ENCODE measurements at places on chromosomes 6 and 20.

- DNase-seq, result no peak
These were observed 15.8 kb downstream of the MAN1A1 start for GRCh38 chr6:119333707-119334295.

DNA sequence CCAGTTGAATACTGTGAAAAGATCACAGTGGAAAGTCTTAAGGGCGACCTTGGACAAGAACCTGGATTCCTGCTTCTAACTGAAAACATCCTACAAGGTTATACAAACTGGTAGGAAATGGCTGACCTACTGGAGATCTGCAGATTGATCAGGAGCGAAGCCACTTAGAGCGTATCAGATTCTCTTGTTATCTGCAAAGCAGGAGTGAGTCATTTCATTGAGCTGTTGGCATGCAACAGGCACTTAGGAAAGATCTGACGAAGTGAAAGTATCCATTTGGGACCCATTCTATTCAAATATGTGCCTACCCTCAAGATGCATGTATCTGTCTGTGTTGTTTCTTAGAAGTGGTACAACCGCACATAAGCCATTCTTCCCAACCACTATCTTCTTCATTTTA is 131.2 kb upstream of the RIN2 start:
- DNase-seq, result no peak

GRCh38 chr6:142420802-142421201 is 119.0 kb downstream of the ADGRG6 start:
- no peak for DNase-seq

DNA sequence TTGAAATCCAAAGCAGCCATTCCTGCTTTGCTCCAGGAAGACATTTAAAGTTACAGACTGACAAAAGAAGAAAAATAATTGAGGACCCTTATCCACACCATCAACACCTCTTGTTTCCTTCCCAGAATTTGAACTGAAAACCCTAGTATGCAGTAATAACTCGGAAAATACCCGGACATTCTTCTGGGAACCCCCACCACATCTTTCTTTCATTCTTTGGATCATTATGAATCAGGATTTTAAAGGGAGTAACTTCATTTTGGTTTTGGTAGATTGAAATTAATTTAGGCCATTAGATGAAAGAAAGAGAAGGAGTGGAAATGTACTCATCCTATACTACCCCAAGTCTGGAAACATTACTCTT is 213.8 kb upstream of the MARCKS start:
- no peak for DNase-seq

DNA sequence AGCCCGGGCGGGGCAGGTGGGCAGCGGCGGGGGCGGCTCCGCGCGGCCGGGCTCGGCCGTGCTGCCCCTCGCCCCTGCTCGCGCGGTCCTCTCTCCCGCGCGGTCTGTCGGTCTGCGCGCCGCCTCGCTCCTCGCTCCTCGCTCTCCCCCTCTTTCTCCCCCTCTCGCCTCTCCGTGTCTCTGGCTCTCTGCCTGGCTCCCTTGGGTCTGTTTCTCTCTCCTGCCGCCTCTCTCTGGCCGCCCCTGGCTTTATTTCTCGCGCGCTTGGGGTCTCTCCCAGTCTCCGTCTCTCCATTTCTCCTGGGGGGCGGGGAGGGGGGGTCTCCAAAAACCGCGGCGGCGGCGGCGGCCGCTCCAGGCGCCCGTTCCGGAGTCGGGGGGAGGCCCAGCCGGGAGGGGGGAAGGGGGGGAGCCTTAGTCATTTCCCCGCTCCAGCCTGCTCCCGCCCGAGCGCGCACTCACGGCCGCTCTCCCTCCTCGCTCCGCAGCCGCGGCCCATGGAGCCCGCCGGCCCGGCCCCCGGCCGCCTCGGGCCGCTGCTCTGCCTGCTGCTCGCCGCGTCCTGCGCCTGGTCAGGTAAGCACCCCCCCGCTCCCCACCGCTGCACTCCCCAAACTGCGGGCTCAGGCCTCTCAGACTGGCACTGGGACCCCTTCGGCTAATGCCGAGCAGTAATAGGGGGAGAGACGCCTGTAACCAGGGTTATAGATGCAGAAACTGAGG is at the start of gene SIRPA:
Gene SIRPA (plus strand): TSS at position 457 of the 723 bp plus-strand sequence. CDS start 41 bp downstream, at position 498.
- peak; percentile 23 for DNase-seq

- no peak for DNase-seq
These were observed 43.3 kb upstream of the MRPS10 start for GRCh38 chr6:42260972-42261371.

- no peak for DNase-seq
These were observed 129.5 kb upstream of the GGTLC1 start for GRCh38 chr20:24118034-24118433.

DNA sequence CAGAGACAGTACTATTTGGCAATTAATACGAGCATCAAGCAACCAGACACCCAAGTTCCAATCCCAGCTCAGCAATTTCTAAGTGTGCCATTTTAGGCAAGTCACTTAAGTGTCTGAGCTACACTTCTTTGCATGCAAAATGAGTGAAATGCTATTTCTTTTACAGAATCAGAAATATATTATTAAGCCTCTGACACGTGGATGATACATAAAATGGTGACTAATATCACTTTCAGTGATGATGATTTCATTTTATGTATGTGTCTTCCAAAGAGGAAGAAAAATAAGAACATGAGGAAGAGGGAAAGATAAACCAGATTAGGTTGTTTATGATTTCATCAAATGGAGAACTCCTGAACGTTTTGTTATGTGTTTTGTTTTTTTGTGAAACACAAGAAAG is 158.6 kb downstream of the TSHZ2 start:
- no peak for DNase-seq

DNA sequence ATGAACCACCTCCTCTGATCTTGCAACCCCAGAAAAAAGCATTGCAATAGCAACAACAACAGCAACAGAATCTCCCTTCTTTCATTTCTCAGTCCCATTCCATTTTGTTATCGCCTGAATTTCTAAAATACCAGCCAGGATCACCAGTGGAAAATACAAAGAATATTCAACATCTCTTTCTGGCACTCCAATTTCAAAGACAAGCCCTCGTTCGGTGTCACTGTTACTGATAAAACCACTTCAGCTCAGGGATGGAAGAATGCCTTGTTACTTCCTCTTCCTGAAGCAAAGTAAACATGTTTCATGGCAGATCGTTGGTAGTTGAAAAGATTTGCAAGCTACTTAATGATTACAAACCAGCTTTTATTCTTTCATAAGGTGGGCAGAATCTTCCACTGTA is 94.0 kb upstream of the SPTLC3 start:
- DNase-seq, result no peak

DNA sequence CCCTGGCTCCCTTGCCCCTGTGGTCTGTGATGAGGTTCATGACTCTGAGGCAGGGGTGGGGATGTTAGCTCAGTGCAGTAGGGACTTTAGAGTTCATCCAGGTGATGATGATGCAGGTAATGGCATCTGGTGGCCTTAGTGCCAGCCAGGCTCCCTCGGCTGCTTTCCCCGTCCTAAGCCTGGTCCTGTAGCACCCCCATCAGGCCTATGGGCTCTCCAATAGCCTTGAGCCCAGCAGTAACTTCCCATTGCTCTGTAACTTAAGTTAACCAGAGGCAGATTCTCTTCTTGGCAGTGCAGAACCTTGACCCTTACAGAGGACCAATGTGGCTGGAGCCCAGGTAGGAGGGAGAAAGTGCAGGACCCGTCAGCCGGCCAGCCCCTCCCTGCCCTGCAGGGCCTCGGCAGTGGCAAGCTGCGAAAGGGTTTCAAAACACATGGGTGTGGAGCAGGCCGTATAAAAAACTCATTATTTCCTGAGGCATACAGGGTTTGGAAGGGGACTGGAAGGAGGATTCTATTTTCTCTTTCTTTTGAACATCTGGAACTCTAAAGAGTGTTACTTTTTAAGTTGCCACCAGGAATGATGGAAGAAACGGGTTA is 406.9 kb downstream of the CDH26 start:
- peak; percentile 12 for DNase-seq

GRCh38 chr20:61902221-61902869 is 163.3 kb downstream of the TAF4 start:
- no peak for DNase-seq

- DNase-seq, result no peak
These were observed 173.4 kb downstream of the MRPL14 start for GRCh38 chr6:43953794-43954310.

- peak; percentile 14 for DNase-seq
These were observed 53.3 kb downstream of the SYNDIG1 start for GRCh38 chr20:24522452-24523330.

DNA sequence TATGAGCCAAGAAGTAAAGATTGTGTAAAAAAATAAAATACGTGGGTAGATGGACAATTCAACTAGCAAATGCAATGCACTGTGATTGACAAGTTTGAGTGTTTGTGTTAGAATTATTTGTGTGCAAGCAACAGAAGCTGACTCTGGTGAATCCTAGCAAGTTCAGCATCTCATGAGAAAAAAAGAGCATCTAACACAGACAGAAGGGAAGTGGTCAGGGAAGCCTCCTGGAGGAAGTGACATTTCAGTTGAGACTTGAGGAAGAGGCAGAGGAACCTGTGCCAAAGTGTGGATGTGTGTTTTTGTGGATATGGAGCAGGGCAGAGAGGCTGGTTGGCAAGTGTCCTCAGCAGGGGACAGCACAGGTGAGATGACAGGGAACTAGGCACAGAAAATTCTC is 248.7 kb downstream of the ZNF217 start:
- no peak for DNase-seq

DNA sequence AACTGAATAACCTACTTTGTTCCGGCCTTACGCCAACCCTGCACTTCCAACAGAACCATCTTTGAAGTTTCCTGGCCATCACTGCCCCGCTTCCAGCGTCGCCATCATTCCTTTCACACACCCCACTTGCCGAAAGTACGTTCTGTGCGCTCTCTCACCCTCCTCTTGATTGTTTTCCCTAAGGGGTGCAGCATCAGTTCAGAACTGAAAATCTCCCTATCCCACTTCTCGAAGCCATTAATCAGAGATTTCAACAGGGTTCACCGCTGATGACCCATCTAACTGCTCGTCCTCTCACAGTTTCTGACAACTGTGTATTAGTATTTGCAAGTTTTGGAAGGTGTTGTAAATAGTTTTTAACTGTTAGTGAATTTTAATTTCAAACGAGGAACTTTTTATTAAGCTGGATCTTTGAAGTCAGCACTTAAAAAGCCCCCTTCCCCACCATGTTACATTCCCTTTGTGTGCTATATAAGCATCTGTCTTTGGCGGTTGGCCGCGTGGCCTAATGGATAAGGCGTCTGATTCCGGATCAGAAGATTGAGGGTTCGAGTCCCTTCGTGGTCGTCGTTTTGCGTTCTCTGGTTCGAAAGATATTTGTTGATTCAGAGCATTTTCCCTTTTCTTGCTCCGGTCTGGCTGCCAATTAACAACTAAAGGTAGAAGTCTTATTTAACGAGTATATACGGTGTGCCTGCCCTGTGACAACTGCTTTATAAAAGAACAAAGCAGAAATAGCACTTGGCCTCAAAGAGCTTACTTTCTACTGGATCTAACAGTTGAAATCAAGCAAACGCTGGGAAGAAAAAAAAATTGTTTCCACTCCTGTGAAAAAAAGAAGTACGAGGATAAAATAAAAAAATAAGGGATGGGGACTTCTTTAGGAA is 42.6 kb downstream of the TRIM27 start:
- peak; percentile 70 for DNase-seq

- no peak for DNase-seq
These were observed 213.2 kb upstream of the MANEA start for GRCh38 chr6:95364016-95364604.

DNA sequence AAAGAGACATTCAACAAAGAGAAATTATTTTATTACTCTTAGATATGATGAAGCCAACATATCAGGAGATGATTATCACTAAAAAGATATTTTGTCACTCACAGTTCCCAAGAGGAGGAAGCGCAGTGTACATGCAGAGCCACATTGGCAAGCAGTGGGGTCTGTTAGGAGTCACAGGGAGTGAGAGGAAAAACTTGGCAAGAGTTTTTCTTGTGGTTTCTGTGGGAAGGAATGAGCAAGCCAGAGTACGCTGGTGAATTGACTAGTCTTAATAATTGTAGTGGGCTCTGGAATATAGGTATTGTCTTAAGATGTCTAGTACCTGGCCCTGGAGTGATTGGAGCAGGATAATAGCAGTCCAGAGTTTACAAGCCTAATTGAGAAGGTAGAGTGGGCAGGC is 1095.2 kb downstream of the GRIK2 start:
- peak; percentile 82 for DNase-seq

DNA sequence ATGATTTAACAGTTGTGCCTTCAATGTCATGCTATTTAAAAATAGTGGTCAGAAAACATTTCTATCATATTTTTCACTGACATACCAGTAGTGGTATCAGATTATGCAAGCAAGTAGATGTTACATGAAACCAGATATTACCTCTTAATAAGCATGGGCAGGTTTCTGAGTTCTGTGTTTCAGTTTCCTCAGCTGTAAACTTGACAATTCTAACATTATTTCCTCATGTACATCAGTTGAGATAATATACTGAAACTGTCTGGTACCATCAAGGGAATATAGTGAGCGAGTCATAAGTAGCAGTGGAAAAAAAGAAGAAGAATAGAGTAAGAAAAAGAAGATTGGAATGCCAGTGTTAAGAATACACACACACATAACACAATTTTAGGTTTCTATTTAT is 477.9 kb upstream of the MANEA start:
- DNase-seq, result no peak

- no peak for DNase-seq
These were observed 63.5 kb upstream of the VSTM2L start for GRCh38 chr20:37839432-37839827.

DNA sequence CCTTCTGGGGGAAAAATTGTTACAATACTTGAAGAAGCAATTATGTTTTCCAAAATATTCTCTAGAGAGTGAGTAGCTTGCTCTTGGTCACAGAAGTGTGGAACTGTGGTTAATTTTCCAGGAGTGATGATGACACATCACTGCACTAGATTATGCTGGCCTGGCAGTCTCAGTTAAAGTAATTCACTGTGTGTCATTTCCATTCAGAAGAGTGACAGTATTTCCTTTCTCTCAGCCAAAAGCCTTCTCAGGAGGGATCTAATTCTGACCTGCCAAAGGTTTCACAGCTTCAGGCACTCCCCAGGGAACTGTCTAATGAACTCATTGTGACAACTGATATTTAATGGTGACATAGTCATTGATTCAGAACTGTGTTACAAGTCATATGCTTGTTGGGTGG is 517.5 kb downstream of the TBC1D32 start:
- DNase-seq, result peak; percentile 34

- no peak for DNase-seq
These were observed 133.9 kb upstream of the MYLIP start for GRCh38 chr6:15994814-15995459.

- DNase-seq, result no peak
These were observed 21.7 kb upstream of the MYT1 start for GRCh38 chr20:64142590-64142989.

Measured in HT1080 (cell line).